Stimulated activated CD8-positive, alpha-beta memory T cell treated with anti-CD3 and anti-CD28 coated beads, Interleukin-4, amount 100 ng/mL, for 1 hour (primary cell): ENCODE measurements at places on chromosomes 7 and 10.

DNA sequence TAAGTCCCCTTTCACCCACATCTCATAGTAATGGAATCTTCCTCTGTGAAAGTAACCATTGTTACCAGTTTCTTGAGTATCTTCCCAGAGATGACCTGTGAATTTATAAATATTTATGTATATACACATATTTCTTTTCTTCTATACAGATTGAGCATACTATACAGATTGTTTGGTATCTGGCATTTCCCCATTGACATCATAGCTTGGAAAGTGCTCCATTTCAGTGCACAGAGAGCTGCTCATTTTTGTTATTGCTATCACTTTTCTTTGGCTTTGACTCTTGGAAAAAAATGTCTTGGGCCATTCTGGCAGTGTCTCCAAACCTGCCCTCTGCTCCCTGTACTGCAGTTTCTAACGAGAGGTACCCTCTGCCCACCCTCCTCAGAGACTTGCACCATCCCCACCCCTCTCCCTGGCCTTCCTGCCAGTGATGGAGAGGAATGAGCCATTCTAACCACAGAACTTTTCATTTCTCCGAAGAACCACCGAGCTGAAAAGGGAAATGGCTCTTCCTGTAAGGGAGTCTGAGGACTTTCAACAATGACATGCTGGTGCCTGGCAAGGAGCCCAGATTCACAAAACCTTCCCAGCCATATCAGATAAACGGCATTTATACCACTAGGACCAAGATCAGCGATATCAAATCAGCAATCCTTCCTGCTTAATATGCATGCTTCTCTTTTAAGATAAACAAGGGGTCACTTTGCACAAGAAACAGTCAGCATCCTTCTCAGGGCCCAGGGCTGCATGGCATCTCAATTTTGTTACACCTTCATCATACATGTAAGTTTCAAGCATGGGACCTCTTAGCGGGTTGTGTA is 19.7 kb upstream of the CCSER2 start:
- no peak for DNase-seq

- DNase-seq: no peak
Measured at GRCh38 chr10:111885919-111886318, 297.6 kb downstream of the GPAM start.

- no peak for DNase-seq
Measured at GRCh38 chr7:153934629-153935028, 117.6 kb upstream of the DPP6 start.

DNA sequence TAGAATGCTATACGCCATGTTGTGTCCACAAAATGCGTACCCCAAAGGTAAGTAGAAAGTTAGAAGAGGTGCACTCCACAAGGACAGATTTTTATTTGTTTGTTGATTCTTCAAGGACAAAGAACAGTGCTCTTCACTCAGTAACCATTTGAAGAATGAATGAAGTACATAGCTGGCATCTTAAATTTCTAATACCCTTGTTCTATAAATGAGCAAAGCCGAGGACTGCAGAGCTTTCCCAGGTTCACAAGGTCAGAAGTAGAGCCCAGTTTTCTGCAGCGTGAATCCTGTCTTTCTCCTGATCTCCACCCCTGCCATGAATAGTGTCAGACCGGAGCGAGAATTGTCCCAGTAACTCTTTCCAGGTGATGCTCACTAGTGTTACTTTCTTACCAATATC is 9.5 kb downstream of the HECW1 start:
- no peak for DNase-seq

DNA sequence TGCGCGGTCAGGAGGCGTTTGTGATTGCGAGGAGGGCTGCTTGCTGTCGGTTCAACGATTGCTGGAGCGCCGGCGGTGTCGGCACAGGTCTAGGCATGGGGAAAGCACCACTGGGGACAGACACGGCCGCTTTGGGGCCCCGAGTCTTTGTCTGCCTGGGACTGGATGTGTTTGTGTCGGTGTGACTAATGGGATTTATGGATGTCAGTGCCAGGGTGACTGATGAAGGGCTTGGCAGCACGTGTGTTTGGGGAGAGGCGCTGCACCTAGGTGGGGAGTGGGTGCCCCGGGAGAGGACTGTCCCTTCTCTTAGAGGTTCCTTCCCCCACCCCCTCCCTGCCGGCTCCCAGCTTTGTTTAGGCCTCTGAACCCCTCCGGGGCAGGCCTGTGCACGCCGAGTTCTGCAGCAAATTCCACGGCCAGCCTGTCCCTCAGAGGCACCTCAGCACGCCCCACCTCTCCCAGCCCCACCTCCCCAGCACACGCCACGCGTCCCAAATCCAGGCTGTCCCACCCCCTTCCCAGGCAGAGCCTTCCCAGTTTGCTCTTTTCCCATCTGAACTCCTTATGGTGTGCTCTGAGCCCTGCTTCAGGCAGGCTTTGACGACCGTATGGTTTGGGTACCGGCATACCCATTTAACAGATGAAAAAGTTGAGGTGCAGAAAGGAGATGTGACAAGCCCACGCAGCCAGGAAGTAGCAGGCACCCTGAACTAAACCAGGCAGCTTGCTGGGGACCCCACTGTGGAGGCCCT is 6.4 kb upstream of the TNRC18 start:
- DNase-seq: no peak

- no peak for DNase-seq
Measured at GRCh38 chr7:17042211-17042610, 160.4 kb upstream of the AGR3 start.

- no peak for DNase-seq
Measured at GRCh38 chr10:119342335-119342734, 135.0 kb downstream of the GRK5 start.

- no peak for DNase-seq
Measured at GRCh38 chr7:137818036-137818435, 28.7 kb downstream of the DGKI start.

DNA sequence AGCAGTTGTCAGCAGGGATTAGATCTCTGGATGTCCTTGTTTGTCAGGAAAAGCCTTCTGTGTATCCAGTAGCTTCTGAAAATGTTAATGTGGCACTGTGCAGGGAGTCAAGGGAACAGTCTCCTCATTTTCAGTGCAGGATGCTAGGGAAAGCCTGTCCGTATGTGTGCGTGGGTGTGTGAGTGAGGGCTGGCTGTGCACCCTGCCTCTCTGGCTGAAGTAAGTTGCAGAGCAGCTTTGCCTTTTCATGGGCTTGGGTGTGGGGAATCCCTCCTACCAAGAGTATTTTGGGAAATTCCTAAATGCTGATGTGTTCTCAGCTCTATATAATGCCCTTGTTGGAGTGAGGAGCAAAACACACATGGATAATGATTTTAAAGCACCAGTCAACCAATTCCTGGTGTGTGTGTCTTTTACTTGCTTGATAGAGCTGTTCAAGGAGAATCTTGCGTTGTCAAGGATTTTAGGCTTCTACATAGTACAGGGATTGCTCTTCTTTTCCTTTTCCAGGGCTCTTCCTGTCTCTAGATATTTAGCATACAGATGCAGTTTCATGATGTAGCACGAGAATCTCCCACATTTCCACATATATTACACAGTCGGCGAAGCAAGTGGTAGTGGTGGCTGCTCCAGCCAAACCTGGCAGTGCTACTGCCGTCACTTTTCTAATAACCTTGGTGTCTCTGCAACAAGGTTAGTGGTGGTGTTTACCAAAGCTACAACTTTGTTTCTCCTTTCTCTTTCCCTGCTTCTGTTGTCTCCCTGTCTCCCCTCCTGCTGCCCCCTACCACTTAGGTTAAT is 92.8 kb downstream of the MCU start:
- no peak for DNase-seq

DNA sequence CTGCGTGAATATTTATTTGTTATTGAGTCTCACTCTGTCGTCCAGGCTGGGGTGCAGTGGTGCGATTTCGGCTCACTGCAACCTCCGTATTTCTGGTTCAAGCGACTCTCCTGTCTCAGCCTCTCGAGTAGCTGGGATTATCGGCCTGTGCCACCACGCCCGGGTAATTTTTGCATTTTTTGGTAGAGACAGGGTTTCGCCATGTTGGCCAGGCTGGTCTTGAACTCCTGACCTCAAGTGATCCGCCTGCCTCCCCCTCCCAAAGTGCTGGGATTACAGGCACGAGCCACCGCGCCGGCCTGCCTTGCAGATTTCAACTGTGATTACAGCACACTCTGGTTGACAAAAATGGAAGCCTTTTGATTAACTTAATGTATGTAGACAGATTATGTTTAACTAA is 730.0 kb upstream of the VSTM2A start:
- no peak for DNase-seq

DNA sequence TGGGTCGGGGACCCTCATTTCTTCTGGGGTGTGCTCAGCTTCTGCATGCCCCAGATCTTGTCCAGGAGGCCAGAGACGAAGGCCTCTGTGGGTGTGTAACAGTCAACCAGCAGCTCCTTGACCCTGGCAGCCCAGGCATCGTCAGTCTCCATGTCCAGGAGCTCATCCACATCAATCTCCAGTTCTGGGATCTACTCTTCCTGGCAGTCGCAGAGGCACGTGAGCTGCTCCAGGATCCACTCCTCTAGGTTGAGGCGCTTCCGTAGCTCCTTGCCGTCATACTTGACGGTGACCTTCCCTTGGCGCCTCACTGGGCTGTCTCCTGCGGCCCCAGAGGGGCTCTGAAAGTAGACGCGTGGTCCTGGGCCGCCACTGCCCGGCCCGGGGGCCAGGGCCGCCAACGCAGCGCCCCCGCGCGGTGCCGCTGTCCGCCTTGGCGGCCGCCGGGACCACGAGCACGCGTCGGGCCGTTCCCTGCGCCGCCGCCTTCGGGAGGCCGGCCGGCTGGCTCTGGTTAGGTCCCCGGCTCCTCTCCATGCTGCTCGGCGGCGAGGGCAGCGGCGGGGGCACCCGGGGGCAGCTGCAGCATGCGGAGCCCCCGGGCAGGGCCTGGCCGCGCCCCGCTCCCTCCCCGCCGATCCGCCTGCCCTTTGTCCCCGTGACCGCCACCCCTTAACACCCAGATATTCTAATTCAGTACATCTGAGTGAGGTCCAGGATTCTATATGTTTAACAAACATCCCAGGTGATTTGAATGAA is 170.5 kb downstream of the SEPTIN7 start:
- no peak for DNase-seq

- DNase-seq: no peak
Measured at GRCh38 chr10:29737074-29737593, 102.4 kb upstream of the SVIL start.

DNA sequence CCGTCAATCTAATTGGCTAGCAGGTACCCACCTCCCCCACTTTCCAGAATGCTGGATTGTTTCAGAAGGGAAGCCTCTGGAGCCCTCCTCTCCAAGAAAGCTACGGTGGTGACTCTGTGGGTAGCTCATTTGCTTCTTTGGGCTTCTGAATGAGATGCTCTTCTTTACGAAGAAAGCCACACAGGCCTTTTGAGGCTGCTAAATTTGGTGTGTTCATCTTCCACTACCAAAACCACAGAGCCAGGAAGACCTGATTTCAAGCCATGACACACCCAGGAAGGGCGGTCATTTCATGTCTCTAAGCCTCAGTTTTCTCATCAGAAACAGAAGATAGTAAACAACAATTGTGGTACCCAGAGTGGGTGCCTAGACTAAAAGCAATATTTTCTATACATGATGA is 901.2 kb downstream of the KCNMA1 start:
- DNase-seq: no peak

GRCh38 chr10:60955957-60956425 is 12.0 kb upstream of the RHOBTB1 start:
- DNase-seq: no peak

DNA sequence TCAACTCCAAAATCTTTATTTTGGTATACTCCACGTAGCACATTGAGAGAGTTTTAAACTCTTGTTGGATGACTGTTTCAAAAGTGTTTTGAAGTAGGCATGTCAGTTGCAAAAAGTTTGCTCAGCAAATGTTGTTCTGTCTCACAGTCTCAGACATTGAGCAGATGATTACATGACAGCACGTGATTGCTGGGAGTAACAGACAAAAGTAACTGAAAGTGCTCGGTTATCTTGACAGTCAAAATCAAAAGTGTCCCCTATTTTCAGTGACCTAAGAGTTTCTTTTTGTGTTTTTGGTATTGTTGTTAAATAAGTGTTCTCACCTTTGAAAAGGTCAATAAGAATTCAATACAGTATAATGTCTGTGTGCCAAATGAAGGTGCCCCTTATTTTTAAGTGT is 84.3 kb downstream of the CFTR start:
- DNase-seq: no peak

DNA sequence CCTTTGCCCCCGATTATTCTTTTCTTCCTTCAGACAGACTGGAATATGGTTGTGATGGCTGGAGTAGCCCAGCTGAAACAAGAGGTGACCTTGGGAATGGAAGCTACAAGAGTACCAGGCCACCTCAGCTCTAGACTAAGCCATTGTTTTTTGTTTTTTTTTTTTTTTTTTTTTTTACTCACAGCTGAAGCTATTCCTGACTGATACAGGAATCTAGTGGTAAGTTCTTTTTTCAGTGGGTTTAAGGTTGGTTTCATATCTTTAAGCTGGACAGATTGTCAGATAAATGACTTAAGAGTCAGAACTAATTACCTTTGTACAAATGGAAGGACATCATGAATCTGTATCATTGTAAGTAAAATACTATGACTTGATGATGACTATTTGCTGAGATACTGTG is 30.2 kb upstream of the PTPN12 start:
- DNase-seq: no peak

GRCh38 chr10:114256822-114257221 is 17.8 kb downstream of the VWA2 start:
- no peak for DNase-seq

DNA sequence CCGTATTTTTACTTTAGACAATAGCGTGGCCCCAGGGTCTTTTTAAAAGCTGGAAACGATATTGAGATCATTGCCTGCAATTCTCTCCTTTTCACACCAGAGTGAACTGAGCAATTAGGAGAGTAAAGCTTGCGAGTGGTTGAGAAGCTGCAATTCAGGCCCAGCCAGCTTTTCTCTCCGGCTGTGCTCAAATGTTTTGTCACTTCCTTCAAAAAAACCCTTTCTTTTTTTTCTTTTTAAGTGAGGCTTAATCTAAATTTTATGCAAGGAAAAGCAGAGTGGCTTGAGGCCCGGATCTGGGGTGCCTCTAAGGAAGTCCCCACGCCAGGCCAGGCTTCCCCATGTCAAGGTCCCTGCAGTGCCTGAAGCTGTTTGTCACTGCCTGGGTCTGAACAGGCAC is 433.9 kb downstream of the GLRX3 start:
- DNase-seq: no peak

- DNase-seq: no peak
Measured at GRCh38 chr10:125823663-125824251, 411 bp downstream of the BCCIP start.

- no peak for DNase-seq
Measured at GRCh38 chr10:95297402-95297801, 6.6 kb upstream of the PDLIM1 start.

GRCh38 chr7:96135241-96135640 is 186.7 kb downstream of the SLC25A13 start:
- DNase-seq: no peak
